ENCODE measurements at places on chromosomes 3 and 15. TPM values are rescaled to one million over a fixed set of nuclear protein-coding genes. Genes with fewer than 3 reads are reported as not detected.

The ACKR2 gene
- 0.74 TPM for total RNA-seq

- no peak for DNase-seq
Measured at GRCh38 chr3:111585217-111585616, 9.9 kb downstream of the ZBED2 start.

- DNase-seq = peak; percentile 68
Measured at GRCh38 chr3:128572644-128573105, 77.9 kb downstream of the RPN1 start.

GRCh38 chr15:92930054-92930621 is 30.0 kb downstream of the CHD2 start:
- DNase-seq = no peak

DNA sequence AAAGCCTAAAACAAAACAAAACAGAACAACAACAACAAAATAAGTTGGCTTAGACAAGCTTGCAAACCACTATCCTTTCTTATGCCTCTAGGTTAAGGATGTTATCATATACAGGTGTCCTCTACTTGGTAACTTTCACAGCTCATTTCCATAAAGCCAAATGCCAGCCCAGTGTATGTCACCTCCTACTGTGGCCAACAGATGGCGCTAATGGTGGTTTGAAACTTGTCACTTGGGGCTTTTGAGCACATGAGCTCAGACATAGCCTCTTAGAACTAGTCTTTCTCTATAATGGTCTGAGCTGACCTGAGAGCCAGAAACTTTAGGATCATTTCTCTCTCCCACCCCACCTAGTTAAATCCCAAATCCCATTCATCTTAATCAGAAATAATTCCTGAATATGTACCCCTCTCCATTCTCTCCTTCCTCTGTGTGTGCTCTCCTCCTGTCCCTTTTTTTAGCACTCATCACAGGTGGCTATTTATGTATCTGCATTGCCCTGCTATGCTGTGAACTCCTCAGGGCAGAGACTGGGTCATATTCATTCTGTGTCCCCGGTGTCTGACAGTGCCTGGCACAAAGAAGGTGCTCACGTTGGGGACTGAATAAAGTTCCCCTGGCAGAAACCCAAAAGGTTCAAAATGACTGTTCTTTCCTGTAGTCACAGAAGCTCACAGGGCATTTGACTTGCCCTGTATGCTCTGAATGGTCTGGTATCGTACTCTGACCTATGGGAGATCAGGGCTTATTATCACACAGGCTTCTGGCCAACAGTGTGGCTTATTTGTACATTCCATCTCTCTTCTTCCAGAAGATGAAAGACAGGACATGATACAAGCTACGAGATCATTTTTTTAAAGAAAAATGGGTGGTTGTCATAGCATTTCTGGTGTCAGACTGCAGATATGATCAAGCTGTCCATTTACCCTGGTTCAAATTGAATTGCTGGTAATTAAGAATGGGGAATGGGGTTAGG is 319.3 kb upstream of the AZI2 start:
- peak; percentile 64 for DNase-seq
